ENCODE measurements at places on chromosomes 2 and 18.

GRCh38 chr18:27636576-27637085 is 451.5 kb upstream of the CHST9 start:
- no peak for DNase-seq

DNA sequence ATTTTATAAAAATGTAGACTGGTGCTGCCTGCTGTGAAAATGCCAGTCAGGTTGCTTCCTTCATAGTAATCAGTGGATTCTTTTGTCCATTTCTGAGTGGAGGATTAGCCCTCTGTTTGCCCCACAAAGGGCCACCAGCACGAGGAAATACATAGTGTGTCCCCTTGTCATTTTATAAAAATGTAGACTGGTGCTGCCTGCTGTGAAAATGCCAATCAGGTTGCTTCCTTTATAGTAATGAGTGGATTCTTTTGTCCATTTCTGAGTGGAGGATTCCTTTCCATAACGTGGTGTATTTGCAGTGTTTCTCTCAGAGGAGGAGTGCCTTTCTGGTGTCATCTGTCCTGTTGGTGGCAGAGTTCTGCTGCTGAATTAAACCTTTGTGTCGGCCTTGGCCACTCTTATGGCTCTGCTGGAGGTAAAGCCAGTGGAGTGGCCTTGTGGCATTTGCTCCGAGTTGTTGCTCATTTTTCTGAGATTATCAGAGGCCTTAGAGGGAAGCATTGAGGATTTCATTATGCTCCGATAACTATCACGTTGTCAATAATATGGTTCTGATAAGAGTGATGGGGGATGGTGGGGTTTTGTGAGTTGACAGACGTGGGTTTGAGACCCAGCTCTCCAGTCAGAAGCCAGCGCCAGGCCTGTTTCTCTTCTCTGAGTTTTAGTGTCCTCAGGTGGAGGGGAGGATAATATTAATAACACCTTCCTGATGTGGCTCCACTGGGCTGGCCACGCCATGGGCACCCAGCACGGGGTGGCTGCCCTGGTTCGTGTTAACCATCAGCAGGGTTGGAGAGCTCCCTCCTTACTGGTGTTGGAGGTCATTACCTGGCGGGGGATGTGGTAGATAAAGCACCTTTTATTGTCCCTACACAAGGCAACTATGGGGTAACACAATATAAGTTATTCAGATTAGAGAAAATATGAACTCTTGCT is 96.6 kb downstream of the NEDD4L start:
- DNase-seq = no peak

DNA sequence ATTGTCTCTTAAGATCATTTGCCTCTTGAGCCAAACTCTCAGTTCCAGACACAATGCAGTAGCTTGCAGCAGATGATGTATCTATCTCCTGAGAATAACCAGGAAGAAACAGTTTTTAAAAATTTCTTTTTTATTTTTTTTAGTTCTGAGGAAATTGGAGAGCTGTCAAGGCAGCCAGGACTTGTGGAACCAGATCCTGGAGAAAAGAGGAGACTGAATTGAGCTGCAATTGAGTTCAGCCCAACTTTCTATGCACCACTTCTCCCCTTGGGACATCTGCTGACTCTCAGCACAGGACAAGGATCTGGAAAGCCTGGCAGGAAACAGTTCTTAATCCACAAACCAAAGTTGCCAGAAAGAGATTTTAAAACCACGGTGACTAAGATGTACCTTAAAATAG is 13.5 kb upstream of the CSRNP3 start:
- DNase-seq = no peak

- no peak for DNase-seq
Measured at GRCh38 chr2:185625604-185626003, 113.0 kb upstream of the FSIP2 start.

DNA sequence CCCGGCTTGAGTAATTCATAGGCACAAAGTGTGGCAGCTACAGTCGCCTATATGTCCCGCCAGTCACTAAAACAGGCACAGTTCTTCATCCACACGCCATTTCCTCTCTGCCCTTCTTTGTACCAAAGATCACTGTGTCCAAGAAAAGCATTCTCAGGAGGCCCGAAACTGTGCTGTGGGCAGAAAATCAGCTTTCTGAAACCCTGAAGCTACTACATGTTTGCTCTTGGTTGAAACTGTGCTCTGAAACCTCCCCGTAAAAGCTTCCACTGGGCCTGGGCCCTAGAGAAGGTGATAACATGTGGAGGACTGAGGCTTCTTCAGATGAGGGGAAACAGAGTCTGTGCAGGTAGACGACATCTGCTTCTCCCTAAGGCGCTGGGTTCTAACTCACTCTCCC is 75.6 kb upstream of the ID2 start:
- DNase-seq = no peak

GRCh38 chr2:7011356-7012083 is 94.3 kb downstream of the RNF144A start:
- peak; percentile 68 for DNase-seq

DNA sequence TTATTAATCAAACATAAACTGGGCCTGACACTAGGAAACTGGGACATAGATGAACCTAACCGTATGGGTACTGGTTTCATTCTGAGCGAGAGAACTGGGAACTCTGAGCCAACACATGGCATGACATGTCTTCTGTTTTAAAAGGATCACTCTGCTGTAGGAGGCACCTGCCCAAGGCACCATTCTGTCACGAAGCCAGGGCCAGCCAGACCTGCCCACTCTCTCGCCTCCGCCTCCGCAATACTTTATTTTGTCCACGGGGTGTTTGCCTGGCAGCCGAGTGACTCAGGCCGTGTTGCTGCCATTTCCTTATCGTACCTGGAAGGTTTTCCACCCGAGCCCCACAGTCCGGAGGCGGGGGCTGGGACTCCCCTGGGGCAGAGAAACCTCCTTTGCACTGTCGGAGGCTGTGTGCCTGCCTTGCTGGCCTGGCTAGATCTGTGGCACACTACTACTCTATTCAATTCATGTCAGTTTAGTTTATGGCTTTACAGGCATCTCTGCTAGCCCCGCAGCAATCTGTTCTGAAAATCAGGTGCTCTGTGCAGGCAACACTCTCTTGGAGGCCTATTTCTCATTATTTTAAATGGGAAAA is 120.4 kb upstream of the ACKR3 start:
- no peak for DNase-seq

- peak; percentile 41 for DNase-seq
Measured at GRCh38 chr2:20291106-20291564, 59.5 kb downstream of the PUM2 start.

- DNase-seq = no peak
Measured at GRCh38 chr18:57329856-57330255, 22.5 kb upstream of the ST8SIA3 start.

DNA sequence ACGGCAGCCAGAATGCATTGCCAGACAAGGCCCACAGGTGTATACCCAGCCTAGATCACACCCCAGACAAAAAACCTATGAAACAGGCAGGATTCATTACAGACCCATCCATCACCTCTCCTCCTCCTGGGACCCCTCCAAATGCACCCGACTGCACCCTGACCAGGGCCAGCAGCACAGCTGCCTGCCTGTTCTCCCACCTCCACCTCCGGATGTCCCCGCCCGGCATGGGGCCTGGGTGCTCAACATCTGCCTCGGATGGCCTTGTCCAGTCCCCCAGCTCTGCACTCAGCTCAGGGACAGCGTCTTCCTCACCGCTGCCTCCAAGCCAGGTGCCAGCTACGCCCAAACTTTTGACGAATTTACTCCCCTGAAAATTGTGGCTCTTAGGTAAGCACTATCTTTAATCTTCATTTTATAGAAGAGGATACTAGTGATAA is 91.1 kb downstream of the TPO start:
- no peak for DNase-seq

DNA sequence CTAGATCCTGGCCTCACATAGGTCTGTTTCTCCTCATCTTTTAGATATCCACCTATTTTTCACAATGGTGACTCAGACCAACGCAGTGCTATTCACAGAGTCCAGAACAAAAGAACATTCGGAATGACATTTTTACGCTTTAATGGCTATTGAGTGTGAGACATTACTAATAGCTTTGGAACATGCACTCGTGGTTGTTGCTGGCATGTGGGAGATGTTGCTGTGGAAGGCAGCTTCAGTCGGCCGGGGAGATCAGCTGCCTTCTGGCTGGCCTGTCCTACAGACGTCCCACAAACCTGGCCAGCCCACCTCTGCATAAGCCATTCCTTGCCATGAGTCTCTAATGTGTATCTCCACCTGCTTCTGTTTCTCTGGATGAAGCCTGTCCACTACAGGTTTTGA is 3.4 kb downstream of the MBP start:
- no peak for DNase-seq

DNA sequence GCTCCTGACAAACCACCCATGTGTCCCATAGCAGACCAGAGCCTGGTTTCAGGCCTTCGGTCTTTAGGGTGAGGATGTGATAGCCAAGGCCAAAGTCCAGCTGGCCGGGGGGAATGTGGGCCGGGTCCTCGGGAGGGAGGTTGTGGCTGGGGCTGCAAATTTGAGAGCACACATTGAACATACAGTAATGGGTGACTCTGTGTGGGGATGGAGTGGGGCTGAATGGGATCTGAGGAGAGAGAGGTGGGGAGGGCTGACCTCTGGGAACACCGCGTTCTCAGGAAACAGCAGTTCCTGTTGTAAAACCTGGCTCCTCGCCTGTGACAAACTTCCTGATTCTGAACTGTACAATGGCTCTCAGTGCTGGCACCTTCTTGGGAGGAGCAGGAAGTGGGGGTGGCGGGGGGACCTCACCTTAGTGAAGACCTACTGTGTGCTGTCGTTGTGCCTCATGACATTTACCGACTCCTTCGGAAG is 48.8 kb downstream of the MCFD2 start:
- no peak for DNase-seq

GRCh38 chr18:66727991-66728390 is 124.1 kb upstream of the CDH19 start:
- DNase-seq = no peak

DNA sequence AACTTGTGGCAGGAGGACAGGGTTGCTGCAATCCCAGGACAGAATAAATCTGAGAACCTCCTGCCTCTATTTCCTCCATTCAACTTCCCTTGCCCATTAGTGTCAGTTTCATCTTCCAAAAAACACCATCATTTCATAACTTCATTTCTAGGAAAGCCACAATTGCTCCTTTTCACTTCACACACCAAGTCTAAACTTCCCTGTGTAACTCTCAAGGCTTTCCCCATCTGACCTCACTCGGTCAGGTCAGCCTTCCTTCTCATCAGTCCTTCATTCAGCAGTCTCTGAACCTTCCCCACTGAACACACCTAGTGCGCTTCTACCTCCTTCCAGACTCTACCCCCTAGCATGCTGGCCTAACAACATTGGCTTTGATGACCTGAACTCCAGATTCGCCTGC is 35.8 kb downstream of the TCF7L1 start:
- no peak for DNase-seq

- DNase-seq = no peak
Measured at GRCh38 chr18:26650310-26651268, 102.2 kb upstream of the KCTD1 start.

DNA sequence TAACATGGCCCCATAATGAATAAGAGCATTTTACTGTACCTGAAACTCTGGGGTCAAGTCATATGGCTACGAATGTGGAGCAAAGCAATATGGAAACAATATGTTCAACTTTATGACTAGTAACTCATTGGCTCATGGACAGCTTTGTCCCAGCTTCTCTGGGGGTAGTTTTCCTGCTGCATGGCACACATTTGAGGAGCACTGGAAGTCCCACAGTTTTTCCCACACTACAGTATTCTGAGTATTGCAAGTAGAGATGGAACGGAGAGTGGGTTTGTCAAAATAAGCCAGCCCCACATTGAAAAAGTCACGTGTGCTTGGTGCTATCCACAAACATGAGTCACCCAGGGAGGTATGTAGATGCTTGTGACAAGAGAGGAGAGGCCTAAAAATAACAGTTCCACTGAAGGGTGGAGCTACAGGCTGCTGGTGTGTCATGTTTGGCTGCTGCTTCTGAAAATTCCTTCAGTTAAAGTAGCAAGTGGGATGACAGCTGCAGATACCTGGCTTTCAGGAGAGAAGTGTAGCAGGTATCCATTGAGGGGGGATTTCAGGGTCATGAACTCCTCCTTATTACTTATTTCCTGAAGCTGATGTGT is 48.2 kb upstream of the CTAGE1 start:
- DNase-seq = peak; percentile 60

- no peak for DNase-seq
Measured at GRCh38 chr18:48238636-48239035, 170.5 kb downstream of the ZBTB7C start.

- DNase-seq = no peak
Measured at GRCh38 chr2:169709331-169709730, 15.1 kb downstream of the PHOSPHO2 start.

GRCh38 chr2:170778900-170779299 is 8.7 kb downstream of the ERICH2 start:
- DNase-seq = no peak

GRCh38 chr2:196988639-196989038 is 62.1 kb upstream of the PGAP1 start:
- DNase-seq = no peak

- no peak for DNase-seq
Measured at GRCh38 chr2:126995621-126996377, 97.1 kb downstream of the TEX51 start.

DNA sequence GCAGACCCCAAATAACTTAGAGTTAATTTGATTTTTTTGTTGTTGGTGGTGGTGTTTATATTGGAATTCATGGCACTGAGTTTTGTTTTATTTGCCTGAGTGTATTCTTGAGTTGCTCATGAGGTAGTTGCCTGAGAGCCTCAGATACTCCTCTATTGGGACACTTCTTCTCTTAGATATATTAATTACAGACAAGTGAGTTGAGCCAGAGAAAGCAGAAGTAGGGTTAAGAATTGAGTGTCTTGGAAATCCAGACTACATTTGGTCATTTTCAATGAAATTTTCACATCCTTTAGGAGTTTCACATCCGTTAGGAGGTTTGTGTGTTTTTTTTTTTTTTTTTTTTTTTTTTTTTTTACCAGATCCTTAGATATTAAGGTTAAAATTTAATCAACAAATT is 29.0 kb downstream of the FMNL2 start:
- no peak for DNase-seq

GRCh38 chr2:15010346-15010745 is 377.8 kb downstream of the LRATD1 start:
- DNase-seq = no peak

DNA sequence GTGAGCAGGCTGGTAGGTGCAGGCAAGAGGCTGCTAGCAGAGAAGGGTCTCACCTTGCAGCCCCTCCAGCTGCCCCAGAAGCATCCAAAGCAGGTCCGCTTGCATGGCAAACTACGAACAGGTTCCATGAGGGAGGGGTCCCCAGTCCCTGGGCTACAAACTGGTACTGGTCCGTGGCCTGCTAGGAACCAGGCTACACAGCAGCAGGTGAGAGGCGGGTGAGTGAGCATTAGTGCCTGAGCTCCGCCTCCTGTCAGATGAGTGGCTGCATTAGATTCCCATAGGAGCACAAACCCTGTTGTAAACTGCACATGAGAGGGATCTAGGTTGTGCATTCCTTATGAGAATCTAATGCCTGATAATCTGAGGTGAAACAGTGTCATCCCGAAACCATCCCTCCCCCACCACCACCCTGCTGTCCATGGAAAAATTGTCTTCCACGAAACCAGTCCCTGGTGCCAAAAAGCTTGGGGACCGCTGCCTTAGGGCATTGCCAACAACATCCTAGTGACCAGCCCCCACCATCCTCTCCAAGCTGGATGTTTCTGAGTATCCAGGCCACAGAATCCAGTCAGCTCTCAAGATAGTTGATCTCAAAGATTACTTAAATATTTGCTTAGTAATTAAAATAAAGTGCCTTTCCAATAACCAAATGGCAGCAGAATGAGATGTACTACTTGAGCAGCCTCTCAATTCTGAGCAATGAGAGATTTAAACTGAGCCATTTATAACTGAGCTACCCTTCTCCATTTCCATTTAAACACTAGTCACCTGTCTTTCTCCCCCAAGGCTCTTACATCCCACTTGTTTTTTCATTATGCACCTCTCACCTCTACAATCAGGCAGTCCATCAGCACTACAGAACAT is 32.4 kb downstream of the LRP2 start:
- DNase-seq = no peak

GRCh38 chr2:19648583-19648982 is 253.2 kb downstream of the TTC32 start:
- DNase-seq = peak; percentile 41

All from AG09319 (cell line).